ENCODE measurements at places on chromosomes 13 and 19.

- DNase-seq, result peak; percentile 86
These were observed 44.0 kb downstream of the ZNF823 start for GRCh38 chr19:11694533-11695439.

GRCh38 chr19:262125-262524 lies 29.1 kb downstream of the PLPP2 start:
- DNase-seq, result no peak

DNA sequence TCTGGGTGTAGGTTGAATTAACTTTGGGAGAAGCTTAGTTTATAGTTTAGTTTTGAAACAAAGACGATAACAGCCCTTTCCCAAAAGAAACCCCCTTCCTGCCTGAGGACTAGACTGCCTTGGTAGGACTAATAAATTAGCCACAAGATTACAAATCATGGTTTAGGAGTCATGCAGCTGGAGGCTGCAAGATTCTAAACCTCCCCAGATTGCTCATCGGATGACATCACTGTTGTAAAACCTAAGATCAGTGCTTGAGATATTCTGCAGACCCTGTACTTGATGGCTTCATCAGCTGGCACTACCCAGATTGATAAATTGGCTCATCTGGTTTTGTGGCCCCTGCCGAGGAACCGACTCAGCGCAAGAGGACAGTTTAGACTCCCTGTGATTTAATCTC lies 35.9 kb upstream of the MPHOSPH8 start:
- DNase-seq, result peak; percentile 83

DNA sequence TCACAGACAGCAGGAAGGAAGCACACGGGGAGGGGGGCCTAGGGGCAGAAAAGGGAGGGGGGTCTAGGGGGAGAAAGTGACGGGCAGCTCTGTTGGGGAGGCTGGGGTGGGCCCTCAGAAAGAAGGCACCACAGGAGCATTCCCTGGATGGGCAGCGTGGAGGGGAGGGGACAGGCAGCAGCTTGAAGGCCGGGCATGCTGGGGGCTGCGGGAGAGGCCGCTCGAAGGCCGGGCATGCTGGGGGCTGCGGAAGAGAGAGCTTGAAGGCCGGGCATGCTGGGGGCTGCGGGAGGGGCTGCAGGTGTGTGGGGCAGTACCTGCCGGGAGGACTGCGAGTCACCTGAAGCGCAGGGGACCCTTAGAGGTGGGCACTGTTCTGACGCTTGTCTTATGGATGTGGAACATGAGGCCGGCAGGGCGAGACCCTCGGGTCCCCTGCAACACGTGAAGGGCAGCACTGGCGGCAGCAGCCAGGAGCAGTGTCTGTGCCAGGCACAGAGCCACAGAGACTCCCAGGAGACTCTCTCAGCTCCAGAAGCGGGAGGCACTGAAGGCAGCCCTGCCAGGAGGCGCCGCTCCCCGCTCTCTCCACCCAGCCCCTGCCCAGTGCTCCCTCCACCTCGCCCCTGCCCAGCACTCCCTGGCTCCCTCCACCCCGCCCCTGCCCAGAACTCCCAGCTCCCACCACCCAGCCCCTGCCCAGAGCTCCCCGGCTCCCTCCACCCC lies 13.3 kb downstream of the ZNF787 start:
- no peak for DNase-seq

DNA sequence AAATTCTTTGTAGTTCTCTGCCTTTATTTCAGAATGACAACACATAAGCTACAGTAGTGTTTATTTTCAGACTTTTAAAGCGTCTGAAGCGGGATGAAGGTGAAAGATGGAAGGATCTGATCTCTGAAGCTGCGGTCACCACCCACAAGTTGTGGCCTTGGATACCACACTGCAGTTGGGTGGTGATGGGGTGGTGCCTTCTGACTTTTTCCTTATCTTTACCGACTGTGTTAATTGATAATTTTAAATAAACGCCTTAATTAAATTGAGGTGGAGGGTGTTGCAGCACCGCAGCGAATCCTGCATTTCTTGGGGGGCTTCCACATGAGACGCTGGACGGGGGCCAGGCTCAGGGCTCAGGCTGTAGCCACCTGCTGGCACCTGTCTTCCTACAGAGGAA lies 1.3 kb downstream of the TFDP1 start:
- DNase-seq, result no peak

- no peak for DNase-seq
These were observed 16.5 kb upstream of the B3GNT3 start for GRCh38 chr19:17778251-17778967.

- DNase-seq, result no peak
These were observed 199.2 kb downstream of the TEX29 start for GRCh38 chr13:111519490-111520170.

- DNase-seq, result peak; percentile 11
These were observed at the start of gene ZSCAN1 for GRCh38 chr19:58033741-58034476. TSS of gene ZSCAN1 (plus strand) at chr19:58034025. CDS start at chr19:58037837, 3,812 bp downstream.

DNA sequence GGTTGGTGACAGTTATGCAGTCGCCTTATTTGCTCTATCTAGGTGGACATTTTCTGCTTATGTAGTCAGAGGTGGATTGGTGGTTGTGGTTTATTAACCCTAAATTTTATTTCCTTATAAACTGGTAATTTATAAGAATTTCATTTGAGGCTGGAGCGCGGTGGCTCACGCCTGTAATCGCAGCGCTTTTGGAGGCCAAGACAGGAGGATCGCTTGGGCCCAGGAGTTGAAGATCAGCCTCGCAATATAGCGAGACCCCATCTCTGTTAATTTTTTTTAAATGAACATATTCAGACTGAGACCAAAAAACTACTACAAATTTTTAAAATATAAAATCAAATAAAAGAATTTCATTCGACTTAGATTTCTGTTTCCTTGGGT lies 810 bp downstream of the ZNF627 start:
- no peak for DNase-seq

GRCh38 chr19:27889156-27889555 lies 1323.8 kb downstream of the UQCRFS1 start:
- no peak for DNase-seq

GRCh38 chr13:59422646-59423045 lies 741.1 kb downstream of the DIAPH3 start:
- DNase-seq, result no peak

DNA sequence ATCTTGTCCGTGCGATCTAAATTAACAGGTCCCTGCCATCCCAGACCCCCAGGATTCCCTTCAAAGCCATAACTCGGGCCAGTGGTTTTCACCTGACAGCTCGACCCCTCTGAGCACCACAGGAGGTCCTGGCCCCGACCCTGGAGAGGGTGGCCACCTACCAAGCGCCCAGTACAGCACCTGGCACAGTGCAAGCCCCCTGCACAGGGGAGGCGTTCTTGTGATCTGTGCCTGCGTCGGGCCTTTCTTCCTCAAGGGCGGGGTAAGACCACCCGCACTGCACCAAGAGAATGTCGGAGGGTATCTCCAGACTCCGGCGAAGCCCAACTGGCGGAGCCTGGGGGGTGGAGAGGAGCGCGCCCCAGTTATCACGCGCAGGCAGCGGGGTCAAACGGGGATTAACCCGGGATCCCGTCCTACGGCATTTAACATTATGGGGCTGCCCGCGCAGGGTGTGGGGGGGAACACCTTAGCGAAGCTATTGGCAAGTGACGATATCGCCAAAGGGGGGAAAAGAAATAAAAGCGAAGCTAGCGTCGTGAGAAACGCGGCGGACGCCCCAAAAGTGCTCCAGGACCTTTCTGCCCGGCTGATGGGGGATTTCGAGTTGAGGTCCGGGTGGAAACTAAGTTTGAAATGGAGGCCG lies 1.3 kb upstream of the HNRNPL start:
- no peak for DNase-seq

Data from mammary epithelial cell (primary cell).